ENCODE measurements at places on chromosomes 3 and 15.

DNA sequence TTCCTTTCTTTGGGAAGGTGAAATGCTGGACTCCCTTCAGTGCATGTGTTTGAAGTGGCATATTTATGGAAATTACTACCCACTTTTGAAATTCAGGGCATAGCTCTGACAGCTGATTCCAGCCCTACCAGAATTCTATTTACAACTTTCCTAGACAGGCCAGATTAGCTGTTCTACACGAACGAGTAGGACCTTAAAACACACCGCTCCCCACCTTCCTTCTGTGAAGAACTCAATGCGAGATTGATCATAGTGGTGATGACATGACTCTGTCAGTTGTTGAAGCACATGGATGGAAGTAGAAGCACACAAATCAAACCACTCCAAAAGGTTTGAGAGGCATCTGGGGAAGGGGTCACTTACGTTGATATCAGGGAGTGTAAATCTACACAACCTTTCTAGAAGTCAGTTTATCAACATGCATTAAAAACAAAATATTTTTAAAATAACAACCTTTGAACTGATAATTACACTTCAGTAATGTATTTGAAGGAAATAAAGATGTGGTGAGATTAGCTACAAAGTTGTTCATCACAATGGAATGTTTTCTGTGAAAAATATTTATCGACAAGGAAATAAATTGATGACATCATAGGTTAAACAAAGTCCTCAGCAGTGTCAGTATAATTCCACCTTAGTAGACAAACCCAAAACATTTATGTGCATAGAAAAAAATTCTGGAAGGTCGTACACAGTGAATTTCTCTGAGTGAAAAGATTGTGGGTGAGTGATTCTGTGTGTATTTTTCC is 29.8 kb downstream of the RARB start:
- no peak for DNase-seq

DNA sequence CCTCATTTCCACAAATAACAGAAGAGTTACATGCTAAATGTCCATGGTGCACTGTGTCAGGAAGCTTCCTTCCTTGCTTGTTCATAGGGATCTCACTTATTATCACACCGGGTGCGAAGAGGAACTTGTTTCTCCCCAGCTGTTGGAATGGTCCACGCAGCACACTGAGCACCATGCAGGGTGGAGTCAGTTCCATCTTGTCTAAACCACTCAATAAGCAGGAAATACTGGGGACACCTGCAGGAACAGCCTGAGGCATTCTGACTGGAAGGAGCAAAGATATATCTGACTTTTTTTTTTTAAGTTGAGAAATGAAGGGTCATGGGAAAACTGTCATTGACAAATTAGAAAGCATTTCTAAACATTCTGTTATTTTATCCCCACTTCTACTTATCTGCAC is 70.0 kb upstream of the WDR72 start:
- no peak for DNase-seq

GRCh38 chr3:55364421-55364820 is 122.7 kb downstream of the WNT5A start:
- no peak for DNase-seq

DNA sequence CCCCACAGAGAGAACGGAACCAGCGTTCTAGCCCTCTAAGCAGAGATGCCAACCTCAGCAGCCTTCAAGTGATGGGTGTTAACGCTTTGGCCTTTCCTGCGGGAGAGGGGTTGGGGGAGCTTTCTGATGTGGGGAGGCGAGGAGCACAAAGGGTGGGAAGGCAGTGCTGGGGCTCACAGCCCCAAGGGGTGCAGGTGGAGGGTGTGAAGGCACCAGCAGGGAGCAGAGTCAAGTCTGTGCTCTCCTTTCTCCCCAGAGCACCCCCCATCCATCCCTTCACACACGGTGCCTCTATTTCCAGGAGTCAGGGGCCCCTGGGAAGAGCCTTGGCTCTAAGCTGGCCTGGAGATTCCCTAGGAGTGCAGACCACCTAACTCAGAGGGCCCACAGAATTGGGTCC is 4.1 kb downstream of the C15orf62 start:
- no peak for DNase-seq

- DNase-seq: no peak
Observed at GRCh38 chr3:127637971-127638370, 9.0 kb downstream of the PODXL2 start.

GRCh38 chr3:152591515-152591914 is 243.4 kb upstream of the P2RY1 start:
- no peak for DNase-seq

GRCh38 chr3:123261666-123262065 is 59.9 kb downstream of the SEC22A start:
- DNase-seq: no peak

DNA sequence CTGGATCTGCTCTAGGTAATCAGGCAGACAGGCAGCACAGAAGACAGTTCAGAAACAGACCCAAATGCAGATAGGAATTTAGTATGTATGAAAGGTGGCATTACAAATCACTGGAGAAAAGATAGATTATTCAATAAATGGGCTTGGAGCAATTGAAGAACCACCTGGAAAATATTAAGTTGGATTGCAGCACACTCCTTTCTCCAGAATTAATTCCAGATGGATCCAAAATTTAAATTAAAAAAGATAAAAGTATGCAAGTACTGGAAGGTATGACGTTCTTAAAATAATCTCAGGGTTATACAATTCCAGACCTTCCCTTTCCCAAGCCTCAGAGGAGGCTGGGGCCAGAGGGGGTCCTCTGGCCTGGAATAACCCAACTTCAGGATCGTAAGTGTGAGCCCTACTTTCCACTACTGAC is 32.5 kb downstream of the HRH1 start:
- no peak for DNase-seq

DNA sequence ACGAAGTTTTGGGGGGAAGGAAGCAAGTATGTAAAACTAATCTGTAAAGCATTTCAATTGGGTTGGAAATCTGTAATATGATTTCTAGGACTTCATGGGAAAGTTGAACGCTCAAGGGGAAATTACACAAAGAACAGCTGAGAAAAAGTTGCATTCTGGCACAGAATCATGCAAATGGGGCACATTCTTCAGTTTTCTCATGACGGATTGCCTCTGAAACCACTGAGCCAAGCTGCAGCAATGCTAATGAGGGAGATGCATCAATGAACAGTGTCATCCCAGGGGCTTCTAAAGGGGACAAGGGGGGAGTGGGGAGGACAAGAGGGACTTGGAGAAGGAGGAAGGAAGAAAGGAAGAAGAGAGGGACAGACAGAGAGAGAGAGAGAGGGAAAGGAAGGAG is 291.4 kb upstream of the ATP11B start:
- DNase-seq: no peak

DNA sequence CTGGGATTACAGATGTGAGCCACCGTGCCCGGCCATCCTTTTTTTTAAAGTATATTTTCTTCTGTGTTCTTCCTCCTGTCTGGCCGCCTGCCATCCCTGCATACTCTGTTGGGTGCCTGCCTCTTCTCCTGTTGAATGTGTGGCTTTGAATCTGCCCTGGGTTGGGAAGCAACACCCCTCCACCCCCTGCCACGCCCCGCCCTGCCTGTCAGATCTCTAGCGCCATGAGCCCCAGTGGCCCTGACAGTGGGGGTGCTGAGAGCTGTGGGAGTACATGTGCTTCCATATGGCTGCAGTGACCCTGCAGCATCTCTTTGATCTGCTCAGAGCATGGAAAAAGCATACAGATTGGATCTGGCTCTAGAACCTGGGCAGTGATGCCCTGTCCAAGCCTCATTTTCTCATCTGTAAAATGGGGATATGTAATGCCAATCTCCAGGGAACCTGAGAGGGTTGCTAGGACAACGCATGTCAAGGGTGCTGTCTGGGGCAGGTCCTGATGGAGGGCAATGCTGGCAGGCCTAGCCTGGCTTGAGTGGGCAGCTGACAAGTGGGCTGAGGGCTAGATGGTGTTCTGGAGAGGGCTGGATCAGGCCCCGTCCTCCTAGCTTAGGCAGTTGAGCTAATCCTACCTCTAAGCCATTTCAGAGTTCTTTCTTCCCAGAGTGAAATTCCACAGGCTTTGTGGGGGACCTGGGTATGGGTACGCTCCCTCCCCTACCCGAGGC is 23.9 kb downstream of the CCDC13 start:
- DNase-seq: no peak

- DNase-seq: no peak
Observed at GRCh38 chr3:101962055-101962454, 112.7 kb downstream of the NFKBIZ start.

DNA sequence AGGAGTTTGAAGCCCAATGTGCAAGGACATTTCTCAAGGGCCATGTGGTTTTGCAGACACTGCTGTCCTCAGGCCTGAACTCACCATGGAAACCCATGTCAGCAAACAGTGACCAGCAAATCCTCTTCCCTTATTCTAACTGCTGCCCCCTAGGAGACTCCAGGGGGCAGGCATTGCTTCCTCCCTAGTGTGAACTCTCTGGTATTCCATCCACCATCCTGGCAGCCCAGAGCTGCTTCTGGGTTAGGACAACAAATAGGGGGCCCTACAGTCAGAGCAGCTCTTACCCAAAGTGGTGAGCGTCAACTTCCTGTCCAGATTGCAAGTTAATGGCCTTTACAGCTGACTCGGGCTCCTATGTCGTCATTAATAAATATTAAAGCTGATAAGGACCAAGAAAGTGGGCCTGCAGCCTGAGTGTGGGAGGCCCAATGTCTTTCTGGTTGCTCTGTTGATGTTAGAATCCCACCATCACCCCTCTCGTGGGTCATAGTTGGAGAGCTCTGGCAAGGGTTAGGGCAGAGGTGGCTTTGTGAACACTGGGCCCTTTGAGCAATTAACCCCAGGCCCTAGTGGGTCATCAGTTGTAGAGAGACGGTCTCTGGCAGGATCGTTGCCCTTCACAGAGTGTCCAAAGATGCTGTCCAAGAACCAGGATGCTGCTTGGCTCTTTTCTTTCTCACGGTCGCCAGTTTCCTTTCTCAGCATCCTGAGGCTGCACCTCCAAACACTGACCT is 41.5 kb downstream of the TGM4 start:
- no peak for DNase-seq

DNA sequence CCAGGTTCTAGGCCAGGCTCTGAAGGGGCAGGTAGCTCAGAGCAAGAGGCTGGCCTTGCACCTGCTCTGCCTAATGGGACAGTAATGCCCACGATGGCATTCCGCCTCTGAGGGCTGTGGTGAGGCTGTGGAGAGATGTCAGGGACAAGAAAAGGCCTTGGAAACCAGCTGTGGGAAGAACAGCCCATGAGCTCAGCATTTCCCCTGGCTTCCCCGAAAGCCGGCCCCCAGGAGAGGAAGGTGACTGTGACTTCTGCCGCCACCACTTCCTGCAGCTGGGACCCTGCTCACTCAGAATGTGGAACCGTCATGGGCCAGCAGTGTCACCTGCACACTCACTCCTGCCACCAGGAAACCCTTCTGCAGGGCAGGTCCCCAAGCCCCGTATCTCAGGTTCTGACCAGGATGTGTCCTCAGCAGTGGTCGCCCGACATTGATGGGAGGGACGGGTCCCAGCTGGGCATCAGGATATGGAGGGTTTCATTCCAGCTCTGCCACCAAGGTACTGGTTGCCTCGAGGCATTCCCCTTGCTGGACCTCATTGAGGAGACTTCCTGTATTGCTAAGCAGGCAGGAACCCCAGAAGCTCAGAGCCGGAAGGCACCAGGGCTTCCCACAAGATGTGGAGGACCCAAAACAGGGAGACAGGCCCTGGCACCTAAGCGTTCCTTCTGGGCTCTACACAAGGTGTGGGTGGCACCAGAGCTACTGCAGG is 30.7 kb downstream of the SEMA7A start:
- DNase-seq: peak; percentile 64

DNA sequence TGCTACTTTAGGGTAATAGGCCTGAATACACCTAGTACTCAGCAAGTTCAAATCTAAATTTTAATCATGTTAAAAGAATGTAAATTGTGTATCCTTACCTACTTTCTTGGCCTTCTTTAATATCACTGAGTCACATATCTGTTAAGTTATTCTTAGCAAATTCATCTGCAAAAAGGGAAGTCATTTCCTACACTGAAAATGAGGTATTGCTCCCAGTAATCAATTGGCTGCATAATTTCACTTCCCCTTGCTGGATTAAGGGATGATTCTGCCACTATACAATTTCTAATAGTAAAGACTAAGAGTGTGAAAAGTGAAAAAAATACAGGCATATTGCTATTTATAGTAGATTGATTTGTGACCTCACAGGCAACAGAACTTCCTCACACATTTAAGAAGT is 47.8 kb downstream of the CCDC54 start:
- DNase-seq: no peak

GRCh38 chr3:119304201-119304713 is 10.1 kb downstream of the ARHGAP31 start:
- no peak for DNase-seq

- no peak for DNase-seq
Observed at GRCh38 chr3:197209366-197210260, 88.8 kb downstream of the DLG1 start.

DNA sequence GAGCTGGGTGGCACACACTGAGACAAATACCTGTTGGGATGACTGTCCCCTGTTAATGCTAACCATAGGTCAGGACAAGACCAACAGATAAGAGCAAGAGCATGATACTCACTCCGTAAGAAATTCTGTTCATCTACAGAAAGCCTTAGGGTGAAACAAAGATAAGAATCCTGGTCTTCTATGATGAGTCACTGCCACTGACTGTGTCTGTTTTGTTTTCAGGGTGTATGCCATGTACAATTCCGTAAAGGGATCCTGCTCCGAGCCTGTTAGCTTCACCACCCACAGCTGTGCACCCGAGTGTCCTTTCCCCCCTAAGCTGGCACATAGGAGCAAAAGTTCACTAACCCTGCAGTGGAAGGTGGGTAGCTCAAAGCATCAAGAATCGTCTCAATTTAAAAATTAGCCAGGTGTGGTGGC is 141.1 kb downstream of the GHSR start:
- DNase-seq: no peak

GRCh38 chr3:56633602-56634535 is 49.2 kb downstream of the TASOR start:
- no peak for DNase-seq

- peak; percentile 64 for DNase-seq
Observed at GRCh38 chr15:82530606-82531379, 9.5 kb downstream of the RPS17 start.

DNA sequence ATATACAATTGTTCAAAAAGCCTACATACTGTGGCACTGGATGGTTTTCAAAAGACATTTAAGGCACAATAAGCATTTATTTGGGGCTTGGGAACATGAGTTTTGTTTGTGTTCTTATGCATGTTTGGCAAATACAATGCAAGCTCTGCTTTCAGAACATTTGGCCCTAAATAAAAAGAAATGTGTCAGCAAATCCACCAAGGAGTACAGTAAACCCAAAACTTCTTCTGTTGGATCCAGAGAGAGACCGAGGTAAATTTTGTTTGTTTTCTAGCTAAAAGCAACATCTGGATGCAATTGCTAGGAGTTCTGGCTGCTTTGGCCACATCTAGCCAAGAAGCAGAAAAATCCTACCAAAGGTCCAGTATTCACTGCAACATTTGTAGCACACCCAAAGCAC is 168.8 kb downstream of the DCLK3 start:
- no peak for DNase-seq

Measured in activated T-helper 2 cell treated with anti-CD3 and anti-CD28 coated beads, Interferon-gamma antibody, Interleukin-2, Interleukin-4, amounts not matched to agents 10 μg/mL and 5 μg/mL and 100 μg/mL, durations not matched to agents 14 hours and 24 hours and 36 hours (primary cell).